Left cardiac atrium (tissue), 4 donors: ENCODE measurements at places on chromosomes 5 and 9.

GRCh38 chr5:37889612-37890317 is 49.9 kb upstream of the GDNF start:
- no peak for DNase-seq

DNA sequence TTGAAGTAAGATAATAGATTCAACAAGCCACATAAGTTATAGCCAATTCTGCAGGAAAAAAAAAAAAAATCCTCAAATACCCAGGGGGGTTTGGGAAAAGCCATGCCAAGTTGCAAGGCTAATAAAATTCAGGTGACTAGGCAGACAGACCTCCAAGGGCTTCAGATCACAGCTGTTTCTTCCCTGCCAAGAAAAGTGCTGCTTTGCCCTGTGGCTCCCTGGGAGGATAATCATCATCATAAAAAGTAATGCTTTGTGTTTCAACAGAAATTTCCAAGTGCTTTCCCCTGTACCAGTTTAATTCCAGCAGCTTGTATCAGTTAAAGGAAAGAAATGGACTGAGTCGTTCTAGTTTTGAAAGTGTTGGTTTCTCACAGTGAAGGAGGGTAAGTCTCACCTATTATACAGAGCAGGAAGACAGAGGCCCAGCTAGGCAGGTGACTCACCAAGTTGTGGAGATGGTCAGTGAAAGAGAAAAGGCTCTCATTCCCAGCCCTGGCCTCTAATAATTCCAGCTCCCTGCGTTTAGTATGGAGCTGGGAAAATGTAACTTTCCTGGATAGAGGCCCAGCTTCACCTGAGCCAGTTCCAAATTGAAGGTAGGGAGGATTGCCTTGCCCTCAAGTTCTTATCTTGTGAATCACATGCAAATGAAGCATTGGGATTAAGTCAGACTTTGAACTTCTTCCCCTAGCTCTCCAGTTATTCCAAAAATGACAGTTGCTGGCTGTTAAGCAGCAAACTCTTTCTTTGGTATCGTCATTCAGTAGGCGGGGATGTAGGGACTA is 263.4 kb downstream of the GRIA1 start:
- no peak for DNase-seq

DNA sequence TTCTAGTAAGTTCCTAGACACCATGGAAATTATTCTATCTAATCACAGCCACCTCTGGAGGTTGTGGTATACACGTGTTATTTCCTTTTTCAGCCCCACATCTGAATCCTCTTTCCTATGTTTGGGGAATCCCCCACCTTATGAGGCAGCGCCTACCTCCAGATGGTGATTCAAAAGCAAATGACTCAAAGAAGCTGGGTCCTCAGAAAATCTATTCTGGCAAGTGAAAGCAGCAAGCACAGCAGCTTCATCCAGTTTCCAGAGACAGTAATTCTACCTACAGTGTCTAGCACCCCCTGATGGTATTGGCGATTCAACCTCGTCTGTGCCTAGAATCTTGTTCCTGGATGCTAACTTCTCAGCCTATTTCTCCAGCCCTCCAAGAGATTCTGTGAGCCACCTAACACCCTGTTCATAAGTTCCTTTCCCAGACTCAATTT is 43.0 kb downstream of the STRBP start:
- no peak for DNase-seq

DNA sequence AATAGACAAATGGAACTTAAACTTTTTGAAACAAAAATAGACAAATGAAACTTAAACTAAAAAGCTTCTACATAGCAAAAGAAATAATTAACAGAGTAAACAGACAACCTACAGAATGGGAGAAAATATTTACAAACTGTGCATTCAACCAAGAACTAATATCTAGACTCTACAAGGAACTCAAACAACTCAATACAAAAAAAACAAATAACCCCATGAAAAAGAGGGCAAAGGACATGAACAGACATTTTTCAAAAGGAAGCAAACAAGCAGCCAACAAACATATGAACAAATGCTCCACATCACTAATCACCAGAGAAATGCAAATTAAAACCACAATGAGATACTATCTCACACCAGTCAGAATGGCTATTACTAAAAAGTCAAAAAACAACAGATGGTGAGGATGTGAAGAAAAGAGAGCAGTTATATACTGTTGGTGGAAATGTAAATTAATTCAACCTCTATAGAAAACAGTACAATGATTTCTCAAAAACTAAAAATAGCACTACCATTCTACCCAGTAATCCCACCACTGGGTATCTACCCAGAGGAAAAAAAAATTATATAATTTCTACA is 170.8 kb upstream of the RGMB start:
- no peak for DNase-seq

GRCh38 chr5:67770431-67771025 is 445.0 kb upstream of the PIK3R1 start:
- no peak for DNase-seq

DNA sequence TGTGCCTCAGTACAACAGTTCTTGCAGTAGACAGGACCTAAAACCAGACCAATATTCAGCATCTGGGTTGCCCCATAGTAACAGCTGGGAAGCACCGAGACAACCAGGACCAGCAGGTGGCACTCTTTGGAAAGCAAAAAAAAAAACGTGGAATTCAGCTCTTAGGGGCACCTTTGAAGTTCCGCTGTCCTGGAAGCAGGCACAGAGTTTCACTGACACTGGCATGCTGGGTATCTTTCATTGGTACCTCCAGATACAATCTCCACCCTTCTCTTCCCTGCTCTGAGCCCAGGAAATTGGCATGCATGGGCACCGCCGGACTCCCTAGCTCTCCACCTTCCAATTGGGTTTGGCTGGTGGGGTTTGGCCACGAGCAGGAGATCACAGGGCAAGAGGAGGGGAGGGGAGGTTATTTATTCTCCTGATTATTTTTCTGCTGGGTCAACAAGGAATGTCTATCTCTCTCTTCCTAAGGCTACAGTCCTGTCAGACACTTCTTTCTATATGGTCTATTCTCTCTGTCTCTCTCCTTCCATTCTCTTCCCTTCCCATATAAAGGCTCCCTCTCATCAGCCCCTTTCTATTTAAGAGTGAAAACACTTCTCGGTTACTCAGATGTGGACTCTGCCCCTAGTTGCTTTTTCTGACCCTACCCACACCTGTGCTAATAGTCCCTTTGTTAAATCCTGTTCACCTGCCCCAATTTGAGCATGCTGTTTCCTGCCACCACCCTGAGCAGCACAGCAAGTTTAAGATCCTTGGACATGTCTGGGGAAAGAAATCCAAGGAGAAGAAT is 1.9 kb upstream of the IDNK start:
- peak; percentile 29 for DNase-seq

GRCh38 chr5:174991847-174992246 is 267.5 kb downstream of the MSX2 start:
- no peak for DNase-seq

DNA sequence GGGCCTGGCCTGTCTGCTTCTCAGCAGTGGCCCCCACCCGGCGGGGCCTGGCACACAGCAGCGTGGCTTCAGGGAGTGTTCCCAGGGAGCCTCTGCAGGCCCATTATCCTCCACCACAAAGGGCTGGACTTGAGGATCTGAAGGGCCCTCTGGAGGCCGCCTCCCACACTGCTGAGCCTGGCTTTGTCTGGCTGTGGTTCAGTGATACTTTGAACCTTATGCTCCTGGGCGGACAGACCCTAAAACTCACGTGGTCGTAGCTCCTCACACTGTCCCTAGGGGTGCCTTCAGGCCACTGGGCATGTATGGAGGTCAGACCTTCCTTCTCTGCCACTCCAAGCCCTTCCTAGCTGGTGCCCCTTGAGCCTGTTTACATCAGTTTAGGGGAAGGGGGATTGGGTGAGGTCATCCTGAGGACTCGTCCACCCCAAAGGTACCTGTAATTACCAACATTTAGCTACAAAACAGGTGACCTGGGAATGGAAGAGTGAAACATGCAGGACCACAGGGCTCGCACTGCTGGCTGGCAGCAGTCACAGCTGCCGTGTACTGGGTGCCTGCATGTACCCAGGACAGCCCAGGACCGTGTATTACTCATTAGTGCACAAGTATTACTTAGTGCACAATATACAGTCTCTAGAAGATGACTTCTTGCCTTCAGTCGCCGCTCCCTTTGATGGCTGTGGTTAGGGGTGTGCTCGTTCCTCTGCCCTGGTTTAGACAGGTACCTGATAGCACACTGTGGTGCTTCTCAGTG is 8.5 kb downstream of the GRHPR start:
- DNase-seq: no peak

DNA sequence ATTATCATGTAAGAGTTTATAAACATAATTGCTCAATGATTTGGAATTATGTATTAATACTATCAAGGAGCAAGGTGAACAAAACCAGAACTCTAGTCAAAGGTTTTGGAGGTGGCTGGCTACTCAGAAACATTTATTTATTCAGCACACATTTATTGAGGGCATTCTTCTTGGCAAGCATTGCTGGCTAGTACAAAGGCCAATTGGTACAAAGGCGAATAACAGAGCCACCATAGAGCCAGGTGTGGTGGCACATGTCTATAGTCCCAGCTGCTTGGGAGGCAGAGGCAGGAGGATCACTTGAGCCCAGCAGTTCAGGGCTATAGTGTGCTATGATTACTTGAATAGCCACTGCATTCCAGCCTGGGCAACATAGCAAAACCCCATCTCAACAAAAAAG is 242.1 kb downstream of the CWC27 start:
- DNase-seq: no peak

GRCh38 chr5:91491229-91491628 is 108.1 kb upstream of the ARRDC3 start:
- DNase-seq: no peak

- peak; percentile 51 for DNase-seq
These were observed 151.3 kb downstream of the GAS1 start for GRCh38 chr9:86795823-86796553.

DNA sequence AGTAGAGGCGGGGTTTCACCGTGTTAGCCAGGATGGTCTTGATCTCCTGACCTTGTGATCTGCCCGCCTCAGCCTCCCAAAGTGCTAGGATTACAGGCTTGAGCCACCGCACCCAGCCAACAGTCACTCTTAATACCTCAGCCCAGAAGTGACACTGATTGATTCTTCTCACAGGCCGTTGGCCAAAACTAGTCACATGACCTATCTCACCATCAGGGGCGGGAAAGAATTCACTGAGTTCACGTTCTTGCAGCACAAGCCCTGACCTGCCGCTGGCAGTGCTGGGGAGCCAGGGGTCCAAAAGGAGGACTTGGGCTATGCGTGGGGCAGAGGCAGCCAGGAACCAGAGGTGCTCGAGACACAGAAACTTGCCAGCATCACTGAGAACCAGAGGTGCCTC is 55.0 kb upstream of the CPLX2 start:
- no peak for DNase-seq

- no peak for DNase-seq
These were observed 1248.1 kb upstream of the CDH18 start for GRCh38 chr5:21236104-21236503.

- DNase-seq: no peak
These were observed 75.8 kb downstream of the F2RL2 start for GRCh38 chr5:76547242-76547890.

DNA sequence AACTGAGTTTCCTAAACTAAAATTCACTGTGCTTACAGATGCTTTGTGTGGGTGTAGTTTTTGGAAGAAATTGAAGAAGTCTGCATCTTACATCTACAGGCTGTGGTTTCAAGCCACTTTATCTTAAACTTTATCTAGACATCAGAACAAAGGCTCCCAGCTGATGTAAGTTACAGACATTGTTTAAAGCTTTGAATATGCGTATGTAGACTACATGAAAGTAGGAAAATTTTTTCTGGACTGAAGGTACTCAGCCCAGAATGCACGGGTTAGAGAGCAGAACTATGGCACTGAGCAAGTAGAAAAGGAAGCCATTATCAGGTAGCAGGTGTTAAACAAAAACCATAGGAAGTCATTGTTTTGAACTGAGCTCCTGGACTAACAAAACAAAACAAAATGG is 185.4 kb downstream of the TTC39B start:
- no peak for DNase-seq

GRCh38 chr5:40258222-40258621 is 421.5 kb upstream of the PTGER4 start:
- DNase-seq: no peak

DNA sequence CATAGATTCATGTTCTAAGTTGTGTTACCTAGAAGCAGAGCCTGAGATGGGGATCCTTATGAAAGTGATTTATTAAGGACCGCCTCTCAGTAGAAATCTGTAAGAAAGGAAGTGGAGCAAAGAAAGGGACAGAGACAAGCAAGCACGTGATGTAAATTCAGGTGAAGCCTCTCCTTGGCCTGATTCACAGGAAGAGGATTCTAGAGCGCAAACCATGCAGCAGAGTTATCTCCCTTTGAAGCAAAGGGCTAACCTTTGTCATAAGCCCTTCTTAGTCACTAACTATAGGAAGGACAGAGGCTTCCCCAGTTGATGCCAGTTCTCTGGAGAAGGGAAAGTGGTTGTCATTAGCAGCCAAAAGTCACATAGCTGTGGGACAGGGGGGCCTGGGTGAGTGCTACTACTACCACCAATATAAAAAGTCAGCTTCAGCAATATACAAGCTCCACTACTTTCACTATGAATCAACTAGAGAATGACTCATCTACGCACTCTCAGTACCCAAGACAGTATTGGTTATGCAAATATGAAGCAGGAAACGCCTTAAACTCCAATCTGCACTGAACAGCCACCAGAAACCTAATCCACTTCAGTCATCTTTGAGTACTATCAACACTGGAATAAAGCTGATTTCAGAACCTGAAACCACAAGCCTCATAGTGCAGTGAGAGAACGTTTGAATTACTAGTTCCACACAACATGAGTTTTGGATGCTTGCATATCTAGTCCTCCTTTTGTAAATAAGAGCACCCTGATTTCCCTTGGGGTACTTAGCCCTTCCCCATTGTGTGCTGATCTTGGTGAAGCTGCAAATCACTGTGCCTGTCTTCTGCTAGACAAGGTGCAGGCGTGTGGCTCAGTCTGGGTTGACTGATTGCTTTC is 162.7 kb downstream of the ZNF608 start:
- no peak for DNase-seq

DNA sequence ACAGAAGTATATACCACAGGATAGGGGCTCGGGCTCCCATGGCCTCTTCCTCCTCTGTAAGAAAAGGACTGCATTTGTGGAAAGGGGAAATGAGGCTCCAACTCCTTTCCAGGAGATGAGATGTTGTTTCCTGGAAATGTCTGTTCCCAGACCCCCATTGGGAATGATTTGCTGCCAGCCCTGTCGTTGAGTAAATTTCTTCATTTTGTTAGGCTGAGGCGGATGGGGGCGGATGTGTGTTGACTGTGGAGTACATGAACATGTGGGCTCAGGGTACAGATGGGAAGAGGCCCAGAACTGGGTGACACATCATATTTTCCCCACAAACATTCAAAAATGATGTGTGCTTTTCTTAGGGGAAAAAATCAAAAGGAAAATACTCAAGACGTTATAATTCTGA is 28.8 kb upstream of the TNFAIP8 start:
- no peak for DNase-seq

DNA sequence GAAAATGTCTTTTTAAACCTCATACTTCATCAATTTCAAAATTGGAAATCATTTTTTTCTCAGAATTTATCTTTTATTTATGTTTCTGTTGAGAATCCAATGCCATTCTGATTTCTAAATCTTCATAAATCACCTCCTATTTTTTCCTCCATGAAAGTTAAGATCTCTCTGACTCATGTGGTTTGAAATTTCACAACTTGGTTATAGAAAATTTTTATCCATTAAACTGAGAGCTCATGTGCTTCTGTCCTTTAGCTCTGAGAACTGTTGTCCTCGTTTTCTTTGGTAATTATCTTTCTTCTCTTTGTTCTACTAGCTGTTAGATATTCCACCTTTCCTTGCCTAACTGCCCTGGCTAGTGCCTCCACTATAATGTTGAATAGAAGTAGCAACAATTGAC is 1.5 kb upstream of the RNF180 start:
- no peak for DNase-seq

GRCh38 chr5:1004461-1005248 is 3.9 kb upstream of the NKD2 start:
- DNase-seq: peak; percentile 90
